ENCODE measurements at places on chromosomes 2 and 18.

- no peak for DNase-seq
Measured at GRCh38 chr2:145692971-145693478, 1173.1 kb upstream of the ZEB2 start.

- DNase-seq: peak; percentile 25
Measured at GRCh38 chr2:5914811-5915611, 222.8 kb downstream of the SOX11 start.

GRCh38 chr2:227082286-227082685 is 81.7 kb downstream of the COL4A4 start:
- no peak for DNase-seq

DNA sequence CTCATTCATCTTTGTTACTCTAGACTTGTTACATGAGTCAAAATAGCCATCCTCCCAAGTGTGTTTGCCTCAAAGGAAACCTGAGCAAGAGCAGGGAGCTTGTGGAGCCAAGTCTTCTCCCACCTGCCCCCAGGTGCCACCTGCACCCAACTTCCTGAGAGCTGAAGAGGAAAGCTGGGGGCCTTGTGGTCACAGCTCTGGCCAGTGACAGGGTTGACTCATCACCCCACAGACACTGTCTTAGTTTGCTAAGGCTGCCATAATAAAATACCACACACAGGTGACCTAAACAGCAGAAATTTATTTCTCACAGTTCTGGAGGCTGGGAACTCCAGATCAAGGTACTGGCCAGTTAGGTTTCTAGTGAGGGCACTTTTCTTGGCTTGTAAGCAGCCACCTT is 99.6 kb downstream of the TPGS2 start:
- DNase-seq: no peak

- DNase-seq: no peak
Measured at GRCh38 chr2:207252979-207253645, 87.4 kb upstream of the KLF7 start.

DNA sequence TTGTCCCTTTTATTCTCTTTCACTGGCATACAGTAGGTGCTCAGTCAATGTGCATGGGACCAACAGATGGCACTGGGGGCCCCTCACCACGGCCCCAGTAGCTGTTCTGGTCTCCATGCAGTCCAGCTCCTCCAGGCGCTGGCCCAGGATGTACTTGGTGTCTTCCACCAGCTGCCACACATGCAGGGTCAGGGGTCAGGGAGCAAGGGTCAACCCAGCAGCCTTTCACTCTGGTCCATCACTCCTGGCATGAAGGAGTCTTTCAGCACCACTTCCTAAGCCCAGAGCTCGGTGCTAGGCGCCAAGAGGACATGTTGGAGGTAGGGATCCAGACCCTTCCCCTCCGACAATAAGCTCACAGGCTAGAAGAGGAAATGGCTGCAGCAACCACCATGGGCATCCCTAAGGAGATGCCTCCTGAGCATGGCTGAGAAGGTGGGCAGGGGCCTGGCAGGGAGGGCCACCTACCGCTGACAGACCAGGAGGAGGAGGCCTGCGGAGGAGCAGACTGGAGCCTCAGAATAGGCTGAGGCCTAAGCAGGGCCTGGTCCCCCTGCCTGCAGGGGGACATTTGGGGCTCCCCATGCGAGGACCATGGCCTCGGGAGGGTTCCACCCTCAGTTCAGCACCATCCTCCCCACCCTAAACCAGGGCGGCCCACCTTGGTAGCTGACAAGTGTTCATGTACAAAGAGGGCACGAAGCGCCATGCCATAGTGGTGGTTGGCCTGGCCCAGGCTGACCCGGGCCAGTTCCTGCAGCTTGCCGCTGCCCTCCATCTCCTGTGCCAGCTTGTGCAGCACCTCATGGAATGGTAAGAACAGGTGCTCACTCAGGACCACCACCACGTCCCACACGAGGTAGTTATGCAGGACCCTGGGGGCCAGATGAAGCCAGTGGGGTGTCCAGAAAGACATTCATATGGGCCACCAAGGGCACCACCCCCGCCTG is 10.2 kb downstream of the ALPG start:
- no peak for DNase-seq

GRCh38 chr2:9179572-9180201 is 26.9 kb upstream of the ASAP2 start:
- no peak for DNase-seq

DNA sequence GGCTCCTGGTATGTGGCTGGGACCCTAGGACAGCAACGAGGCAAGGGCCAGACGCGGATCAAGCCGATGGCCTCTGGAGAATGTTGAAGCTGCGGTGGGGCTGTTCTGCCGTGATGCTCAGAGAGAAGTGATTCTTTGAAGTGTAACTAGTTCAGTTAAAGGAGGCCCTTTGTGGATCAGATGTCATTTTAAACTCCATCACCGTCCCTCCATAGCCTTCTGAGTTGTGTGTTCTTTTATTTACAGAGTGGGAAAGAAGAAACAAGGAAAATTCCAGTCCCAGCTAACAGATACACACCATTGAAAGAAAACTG is 403 bp downstream of the PNO1 start:
- DNase-seq: no peak

DNA sequence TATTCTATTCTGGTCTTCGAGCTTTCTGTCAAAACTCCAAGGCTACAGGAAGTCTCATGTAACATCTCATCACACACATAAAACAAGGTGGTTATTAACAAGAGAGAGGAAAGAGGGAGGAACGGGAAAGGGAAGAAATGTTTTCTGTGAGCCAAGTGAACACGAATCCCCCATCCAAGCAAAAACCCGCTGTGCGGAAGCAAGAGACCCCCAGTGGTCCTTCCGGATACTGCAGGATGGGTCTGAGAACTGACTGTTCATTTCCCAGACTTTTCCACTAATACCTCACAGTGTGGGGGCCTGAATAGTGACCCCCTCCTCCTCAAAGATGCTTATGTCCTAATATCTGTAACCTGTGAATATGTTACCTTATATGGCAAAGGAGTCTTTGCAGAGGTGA is 19.0 kb upstream of the DIPK1C start:
- peak; percentile 23 for DNase-seq

DNA sequence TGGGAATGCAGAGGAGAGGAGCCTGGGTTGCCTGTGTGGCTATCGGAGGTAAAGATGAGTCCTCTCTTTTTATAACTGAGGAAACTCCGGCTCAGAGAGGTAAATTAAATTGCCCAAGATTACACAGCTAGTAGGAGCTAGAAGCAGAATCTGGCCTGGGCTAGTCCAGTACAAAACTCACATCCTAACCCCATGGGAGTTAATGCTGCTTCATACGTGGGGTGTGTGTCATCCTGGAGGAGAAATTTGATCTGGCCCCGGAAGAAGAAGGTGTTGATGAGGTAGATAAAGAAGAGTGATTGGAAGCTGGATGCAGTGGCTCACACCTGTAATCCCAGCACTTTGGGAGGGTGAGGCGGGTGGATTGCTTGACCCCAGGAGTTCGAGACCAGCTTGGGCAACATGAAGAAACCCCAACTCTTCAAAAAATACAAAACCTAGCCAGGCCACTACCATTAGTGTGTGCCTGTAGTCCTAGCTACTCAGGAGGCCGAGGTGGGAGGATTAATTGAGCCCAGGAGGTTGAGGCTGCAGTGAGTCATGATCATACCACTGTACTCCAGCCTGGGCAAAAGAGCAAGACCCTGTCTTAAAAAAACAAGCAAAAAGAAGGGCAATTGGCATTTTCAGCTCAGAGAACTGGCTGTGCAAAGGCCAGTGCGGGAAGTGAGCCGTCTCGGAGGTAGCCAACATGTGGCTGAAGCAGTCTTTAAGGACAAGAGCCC is 33.7 kb downstream of the CTIF start:
- DNase-seq: no peak

DNA sequence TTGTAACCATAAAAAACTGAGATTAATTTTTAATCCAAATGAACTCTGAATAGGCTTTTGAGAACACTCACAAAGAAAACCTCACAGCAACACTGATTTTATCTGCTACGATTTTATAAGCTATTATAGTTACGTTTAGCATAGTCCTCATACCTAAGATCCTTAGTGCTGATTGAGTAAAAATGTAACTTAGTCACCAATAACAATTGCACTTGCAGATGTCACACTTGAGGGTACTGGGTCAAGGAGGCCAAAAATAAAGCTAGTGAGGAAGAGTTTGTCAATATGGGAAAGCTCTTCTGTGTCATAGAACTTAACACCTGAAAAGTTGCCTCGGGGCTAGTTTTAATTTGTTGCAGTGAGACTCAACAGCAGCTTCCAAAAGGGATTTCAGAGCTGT is 706.5 kb upstream of the FAM98A start:
- DNase-seq: peak; percentile 2

- no peak for DNase-seq
Measured at GRCh38 chr2:98903767-98904485, 32.1 kb downstream of the CRACDL start.

DNA sequence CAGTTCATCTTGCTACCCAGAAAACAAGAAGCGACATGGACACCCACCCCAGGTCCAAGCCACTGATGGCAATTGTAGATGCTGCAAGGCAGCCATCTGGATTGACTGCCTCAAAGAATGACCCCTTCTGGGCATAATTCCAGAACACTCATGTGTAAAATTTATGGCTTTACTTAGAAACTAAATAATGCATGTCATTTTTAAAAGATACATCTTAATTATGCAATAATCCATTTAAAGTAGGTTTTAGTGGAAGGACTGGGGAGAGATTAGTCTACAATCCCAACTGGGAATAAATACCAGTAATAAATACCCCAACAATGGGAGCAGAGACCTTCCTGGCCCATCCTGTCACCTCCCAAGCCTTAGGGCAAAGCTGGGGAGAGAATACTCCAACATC is 247.7 kb downstream of the SS18 start:
- DNase-seq: no peak

GRCh38 chr2:104752504-104752903 is 101.4 kb upstream of the POU3F3 start:
- no peak for DNase-seq

- DNase-seq: no peak
Measured at GRCh38 chr2:148244593-148245292, 223.9 kb downstream of the MBD5 start.

DNA sequence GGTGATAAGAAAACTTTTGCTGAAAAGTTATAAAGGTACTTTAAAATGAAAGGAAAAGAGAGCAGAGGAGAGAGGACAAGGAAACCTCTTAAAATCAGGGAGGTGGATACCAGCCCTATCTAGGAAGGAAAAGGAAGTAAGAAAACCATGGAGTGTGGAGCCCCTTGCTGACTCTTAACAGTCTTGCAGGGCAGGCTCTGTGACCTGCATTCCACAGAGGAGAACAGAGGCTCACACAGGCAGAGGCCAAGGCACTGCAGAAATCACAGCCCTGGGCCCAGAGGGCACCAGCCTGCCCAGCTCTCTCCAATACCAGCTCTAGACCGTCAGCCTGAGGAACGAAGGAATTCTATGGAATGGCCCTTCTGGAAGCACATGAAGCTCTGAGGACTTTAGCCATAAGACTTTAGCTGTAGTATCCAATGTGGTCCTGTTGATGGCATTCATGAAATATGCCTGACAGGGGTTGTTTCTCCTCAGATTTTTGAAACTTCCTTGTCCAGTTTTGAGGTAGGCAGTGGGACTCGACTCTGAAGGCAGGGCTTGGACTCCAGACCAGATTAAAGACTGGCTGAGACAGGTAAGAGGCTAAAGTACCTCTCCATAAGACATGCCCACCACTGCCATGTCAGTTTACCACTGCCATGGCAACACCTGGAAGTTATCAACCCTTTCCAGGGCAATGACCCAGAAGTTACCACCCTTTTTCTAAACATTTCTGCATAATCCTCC is 216.3 kb downstream of the ANAPC1 start:
- no peak for DNase-seq

- DNase-seq: no peak
Measured at GRCh38 chr2:13462464-13462863, 745.7 kb downstream of the TRIB2 start.

DNA sequence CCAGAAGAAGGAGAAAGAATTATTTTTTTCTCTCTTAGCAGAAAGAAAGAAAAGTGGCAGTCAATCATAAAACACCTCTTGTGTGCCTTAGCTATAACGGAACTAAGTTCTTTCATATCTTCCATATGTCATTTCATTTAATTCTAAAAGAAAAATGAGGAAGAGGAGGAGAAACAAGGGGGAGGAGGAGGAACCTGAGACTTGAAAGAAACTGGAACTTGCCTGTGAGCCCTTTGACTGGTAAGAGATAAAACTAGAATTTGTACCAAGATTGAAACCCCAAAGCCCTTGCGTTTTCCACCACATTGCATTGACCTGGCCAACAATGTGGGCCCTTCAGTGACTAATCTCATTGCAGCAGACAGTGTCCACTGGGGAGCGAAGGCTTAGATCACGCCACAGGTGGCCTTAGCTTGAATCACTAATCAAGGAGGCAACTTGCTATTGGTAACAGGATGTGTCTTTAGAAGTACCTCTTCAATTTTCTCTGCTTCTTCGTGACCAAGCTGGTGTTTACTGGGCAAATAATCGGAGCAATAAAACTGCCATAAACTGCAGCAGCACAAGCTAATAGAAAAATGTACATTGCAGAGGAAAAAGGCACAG is 307.9 kb downstream of the CLIP4 start:
- DNase-seq: no peak

DNA sequence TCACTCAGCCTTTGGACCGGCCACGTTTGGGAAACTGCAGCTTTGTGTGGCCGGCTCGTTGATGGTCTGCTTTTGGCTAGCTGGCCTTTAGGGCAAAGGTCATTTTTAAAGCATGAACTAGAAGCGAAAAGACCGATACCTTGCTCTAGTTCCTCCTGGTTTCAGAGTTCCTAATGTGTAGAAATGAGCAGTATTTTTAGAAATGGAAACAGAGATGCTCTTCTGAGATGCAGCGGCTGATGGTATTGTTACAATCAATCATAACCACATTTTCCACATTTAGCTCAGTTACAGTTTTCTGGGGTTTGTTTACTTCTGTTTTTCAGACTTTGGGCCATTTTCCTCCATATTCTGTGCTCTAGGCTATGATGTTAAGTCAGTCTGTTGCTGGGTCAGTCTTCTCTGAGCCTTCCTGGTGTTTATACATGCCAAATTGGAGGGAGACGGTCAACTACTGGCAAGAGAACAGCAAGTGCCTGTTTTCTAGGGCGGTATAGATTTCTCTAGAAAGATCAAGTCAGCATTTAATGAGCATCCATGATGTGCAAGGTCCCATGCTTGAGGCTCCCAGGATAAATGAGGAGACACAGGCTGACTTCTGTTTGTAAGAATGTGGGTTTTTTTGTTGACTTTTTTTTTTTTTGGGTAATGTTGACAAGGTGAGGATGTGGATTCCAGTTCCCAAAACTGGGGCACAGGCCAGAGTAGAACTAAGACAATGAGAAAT is 28.0 kb downstream of the RNF144A start:
- DNase-seq: no peak

All from right kidney (tissue), 9 donors.